SW 1271 (cell line): ENCODE measurements at places on chromosomes 11 and 22.

DNA sequence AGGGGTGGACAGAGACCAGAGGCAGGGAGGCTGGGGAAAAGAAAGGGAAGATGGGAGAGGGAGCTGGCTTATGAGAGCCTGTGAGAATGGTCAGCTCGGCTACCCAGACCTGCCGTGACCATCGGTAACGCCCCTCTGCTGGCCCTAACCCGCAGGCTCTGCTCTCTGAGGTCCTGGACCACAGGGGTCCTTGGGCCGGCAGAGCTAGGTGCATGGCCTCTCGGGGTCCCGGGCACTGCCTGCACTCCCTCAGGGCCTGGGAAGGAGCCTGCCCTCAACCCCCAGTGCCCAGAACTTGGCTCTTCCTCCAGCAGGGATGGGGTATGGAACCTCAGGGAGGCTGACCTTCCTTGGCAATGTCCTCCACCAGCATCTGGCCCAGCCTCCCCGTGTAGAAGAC, 13.2 kb downstream of the GGT5 start:
- DNase-seq: no peak

DNA sequence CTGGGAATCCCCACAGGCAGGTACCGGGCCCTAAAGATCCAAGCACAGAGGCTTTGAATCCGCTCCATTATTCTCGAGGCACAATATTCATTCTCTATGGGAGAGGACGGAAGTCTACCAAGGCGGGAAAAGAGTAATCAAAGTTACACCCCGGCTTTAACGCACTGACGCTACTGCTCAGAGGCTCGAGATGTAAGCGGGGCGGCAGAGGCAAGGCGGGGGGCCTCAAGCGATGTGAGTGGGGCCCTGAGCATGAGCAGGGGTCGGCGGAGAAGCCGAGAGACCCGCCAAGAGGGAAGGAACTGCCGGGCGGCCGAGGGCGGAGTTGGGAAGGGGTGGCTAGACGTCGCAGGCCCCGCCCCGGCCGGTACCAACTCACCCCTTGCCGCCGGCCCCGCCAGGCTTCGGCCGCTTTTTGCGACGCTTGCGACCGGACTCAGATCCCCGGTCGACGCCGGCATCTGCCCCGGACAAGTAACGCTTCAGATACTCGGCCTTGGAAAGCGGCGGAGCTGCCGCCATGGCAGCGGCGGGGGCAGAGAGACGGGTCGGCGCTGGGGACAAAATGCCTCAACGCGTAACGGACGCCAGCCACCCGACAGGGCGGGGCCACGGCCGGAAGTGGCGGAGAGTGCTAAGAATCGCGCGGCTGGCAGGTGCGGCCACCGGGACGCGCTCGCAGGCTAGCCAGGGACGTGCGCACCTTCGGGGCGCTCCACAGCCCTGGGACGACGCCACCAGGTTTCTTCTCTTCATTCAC, at the start of gene BUD13:
BUD13 (minus strand) TSS at position 545 of the 760 bp plus-strand sequence; CDS start at position 522, 23 bp downstream.
- DNase-seq: peak; percentile 59

DNA sequence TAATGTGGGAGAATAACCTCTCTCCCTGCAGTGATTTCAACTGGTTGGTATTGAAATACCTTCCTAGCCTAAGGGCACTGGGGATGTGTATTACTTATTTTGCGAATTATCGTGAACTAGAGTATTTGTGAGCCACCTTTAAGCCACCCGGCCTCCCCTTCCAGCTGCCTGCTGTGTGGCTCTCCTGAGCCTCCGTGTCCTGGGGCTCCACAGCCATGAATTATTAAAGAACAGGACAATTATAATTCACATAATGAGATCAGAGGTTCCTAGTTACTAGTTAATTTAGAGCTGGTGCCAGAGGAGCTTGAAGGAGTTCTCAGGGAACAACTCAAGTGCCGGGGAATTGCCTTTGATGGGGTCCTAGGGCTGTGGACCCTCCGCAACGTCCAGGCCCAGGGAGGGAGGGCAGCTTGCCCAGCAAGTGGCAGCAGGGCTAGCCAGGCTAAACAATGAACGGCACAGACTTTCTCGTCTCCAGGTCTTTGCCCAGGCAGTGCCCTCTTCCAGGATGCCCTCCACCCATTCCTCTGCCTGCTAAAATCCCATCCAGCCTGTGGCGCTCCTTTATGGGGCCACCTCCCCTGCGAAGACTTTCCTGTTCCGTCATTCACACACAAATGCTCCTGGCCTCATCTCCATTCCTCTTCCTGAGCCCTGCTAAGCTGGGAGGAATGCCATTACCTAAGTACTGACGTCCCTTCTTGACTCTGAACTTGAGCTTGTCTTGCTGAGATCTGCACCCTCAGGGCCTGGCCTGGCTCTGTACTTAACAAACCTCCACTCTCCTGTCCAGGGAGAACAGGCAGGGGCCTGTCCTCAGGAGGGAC, 91.5 kb downstream of the RTL6 start:
- no peak for DNase-seq

GRCh38 chr22:49956914-49957825, 3.4 kb upstream of the PIM3 start:
- no peak for DNase-seq

- no peak for DNase-seq
These were observed 1.4 kb upstream of the TMEM134 start for GRCh38 chr11:67470337-67471002.

DNA sequence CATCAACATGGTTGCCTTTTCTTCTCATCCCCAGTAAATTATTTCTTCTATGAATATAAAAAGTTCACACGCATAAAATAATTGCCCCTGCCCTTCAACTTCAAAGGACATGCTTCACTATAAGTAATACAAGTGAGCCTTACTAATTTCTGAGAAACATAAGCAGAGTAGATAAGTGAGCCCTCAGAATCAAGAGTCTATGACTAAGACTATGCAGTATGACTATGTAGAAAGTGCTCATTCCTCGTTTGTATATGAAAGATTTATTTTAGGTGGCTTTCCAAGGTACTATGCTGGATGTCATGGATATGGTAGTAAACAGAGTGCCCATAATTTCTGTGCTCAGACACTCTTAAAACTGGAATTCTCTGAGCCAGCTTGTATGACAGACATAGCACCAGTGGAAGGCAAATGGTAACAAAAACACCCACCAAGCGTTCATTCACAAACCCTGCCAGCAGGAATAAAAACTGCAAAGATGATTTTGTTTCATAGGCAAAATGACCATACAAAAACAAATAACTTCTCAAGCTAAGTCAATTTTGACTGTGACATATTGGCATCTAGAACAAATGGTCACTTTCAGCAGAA, 189.8 kb downstream of the CADM1 start:
- no peak for DNase-seq

DNA sequence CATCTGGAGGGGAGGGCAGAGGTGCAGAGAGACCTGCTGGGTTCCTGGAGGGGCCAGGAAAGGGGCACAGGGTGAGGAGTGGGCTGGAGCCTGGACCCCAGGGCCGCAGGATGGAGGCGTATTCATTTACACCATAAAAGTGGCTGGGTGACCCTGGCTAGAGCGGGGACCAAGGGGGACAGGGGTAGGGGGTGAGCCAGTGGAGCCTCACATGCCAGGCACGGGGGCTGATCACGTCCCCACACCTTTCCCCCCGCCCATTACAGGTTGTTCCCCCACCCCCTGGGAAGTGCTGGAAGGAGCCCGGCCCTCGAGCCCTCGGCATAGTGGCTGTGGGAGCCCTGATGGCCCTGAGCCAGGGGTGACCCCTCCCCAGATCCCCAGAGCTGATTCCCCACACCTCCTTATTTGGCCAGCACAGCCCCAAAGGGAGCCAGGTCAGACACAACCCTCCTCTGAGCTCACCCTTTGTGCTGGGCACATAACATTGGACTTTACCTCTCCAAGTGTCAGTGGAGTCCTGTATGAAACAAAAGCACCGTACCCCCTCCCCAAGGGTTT, 781 bp downstream of the TCIRG1 start:
- no peak for DNase-seq

DNA sequence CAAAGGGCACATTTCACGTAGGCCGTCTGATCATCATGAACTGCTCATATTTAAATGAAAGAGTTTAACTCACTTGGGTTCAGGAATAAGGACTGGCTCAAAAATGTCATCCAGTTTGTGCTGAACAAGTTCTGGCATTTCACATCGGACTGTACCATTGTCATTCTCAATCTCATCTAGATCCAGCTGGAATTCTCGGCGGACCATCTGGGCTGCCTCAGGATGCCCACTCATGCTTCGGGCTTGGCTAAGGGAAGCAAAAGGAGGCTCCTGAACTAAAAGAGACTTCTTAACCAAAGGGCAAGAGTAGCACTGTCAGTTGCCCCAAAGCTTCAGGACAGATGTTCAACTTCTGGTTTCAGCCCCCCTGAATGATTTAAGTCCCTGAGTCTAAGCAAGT, 40.2 kb downstream of the F2 start:
- no peak for DNase-seq

- no peak for DNase-seq
These were observed 302.0 kb downstream of the ETS1 start for GRCh38 chr11:128285321-128285720.

GRCh38 chr11:16859651-16860050, 121.2 kb downstream of the C11orf58 start:
- DNase-seq: no peak

DNA sequence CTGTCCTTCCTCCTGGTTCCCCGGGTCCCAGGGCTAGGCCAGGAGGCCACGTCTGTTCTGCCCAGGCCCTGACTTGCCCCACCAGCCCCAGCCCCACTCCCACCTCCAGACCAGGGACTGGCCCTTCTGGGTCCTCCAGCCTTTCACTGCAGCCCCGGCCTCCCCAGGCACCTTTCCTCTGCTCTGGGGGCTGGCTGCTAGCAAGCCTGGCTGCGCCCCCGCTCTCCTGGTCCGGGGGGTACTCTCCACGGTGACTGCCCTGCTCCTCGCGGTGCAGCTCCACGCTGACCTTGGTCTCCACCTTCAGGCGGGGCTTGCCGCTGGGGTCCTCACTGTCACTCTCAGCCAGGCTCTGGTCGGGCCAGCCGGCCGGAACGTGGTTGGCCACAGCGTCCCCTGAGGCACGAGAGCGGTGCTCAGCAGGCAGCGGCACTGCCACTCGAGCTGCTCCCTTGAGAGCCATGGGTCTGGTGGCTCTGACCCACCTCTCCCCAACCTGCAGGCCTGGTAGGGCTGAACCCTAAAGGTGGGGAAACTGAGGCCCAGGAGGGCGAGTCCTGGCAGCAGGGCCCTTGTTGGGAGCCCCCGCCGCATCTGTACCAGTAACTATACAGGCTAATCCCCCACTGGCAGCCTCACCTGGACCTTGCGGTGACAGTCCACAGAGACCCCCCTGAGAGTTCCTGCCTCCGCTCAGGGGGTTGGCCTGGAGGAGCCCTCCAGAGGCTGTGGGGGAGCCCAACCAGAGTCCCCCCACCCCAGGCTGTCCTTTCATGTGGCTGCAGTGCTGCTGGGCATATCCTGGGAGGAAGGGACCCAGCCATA, 29.0 kb downstream of the TRMU start:
- DNase-seq: no peak

DNA sequence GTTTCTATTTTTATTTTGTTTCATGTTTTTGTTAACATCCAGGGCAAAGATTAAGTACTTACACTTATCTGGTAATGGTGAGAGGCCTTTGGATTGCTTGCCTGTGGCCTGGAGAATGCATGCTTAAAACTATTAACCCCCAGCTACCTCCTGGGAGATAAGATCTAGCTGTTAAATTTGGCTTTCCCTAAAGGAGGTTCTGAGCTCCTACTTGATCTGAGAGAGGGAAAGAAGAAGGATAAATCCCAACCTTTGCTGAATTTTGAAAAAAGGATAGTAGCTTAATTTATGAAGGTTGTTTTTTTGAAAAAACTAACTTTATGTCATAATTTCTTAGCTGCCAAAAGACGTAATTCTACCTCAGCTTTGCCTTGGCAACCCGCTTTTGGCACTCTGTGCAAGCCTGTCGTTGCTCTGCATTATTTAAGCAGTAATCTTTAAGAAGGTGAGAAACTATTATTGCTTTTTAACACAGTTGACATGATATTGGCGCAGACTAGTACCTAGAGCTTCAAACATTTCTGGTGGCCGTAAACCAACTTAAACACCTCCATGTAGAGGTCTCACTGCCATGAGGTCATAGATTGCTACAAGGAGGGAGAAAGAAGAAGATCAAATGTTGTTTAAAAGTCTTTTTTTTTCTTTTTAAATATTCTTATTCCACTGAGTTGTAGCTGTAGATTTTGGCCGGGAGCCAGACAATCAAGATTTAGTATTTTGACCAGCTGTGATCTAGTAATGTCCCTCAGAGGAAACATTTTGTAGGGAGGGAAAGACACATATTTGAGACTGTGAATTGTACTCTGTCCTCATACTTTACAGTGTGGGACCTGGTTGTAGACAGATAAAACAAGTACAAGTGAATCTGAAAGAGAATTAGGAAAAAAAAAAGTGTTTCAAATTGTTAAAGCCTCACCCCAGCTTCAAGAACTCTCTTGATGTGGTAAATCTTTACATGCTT, 74.4 kb downstream of the WNT11 start:
- DNase-seq: no peak

GRCh38 chr11:35346472-35347156, 72.7 kb downstream of the SLC1A2 start:
- no peak for DNase-seq

- no peak for DNase-seq
These were observed 60.2 kb upstream of the EMID1 start for GRCh38 chr22:29145321-29146072.

DNA sequence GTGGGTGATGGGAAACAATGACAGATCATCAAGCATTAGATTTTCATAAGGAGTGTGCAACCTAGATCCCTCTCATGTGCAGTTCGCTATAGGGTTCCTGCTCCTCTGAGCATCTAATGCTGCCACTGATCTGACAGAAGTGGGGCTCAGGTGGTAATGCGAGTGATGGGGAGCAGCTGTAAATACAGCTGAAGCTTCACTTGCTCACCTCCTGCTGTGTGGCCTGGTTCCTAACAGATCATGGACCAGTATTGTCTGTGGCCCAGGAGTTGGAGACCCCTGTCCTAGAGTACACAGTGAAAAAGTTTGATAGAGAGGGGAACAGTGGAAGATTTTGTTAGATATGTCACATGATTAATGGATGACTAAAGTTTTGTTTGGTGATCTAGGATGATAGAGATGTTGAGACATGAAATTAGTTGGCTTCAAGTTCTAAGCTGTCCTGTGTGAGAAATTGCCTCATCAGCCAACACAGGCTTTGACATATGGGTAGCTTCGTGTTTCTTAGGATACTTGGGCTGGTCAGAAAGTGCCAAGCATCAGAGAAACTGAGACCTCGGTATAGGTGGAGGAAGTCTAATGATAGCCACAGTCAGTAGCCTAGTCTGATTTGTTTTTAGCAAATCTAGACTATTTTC, 47.4 kb downstream of the ARHGEF12 start:
- DNase-seq: no peak

GRCh38 chr22:21961886-21962654, 9.4 kb upstream of the PPM1F start:
- peak; percentile 10 for DNase-seq
